Stimulated activated effector memory CD8-positive, alpha-beta T cell treated with anti-CD3 and anti-CD28 coated beads, Interleukin-12 subunit alpha, Interleukin-12 subunit beta, amount 100 ng/mL, for 72 hours (primary cell): ENCODE measurements at places on chromosomes 2 and 18.
A peak's percentile ranks its signal among the peaks of the same experiment; 100 is the strongest.

GRCh38 chr2:61670591-61671501 lies 132.7 kb upstream of the XPO1 start:
- DNase-seq: peak; percentile 57

DNA sequence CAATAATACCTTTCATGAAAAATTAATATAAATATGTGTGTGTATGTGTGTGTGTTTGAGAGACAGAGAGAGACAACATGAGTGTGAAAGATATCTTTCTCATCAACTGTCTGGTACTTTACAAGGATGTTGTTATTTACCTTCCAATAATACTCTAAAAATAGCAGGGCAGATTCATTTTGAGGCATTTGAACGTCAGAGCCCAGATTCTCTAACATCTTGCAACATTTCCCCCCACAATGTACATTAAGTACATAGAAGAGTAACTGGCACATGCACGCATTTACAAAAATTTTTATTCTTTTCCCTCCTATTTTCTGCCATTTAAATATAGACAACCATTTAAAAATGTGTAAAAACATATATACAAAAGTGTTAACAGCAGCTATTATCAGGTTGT lies 100.9 kb downstream of the PID1 start:
- DNase-seq: no peak

DNA sequence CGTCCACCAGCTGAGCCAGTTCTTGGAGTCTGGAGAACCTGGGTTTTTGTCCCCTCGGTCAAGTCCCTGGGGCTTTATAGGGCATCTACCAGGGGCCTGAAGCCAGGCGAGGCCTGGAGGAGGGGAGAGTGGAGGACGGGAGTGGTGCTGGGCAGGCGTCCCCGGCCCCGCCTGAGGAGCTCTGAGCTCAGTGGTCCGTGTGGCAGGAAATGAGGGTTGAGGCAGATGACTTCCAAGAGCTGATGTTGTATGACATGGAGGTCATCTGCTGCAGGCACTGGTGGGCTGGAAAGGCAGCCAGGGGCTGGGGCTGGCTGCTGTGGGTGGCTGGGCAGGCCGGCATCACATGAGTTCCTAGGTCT lies 118.5 kb upstream of the HS6ST1 start:
- DNase-seq: no peak

DNA sequence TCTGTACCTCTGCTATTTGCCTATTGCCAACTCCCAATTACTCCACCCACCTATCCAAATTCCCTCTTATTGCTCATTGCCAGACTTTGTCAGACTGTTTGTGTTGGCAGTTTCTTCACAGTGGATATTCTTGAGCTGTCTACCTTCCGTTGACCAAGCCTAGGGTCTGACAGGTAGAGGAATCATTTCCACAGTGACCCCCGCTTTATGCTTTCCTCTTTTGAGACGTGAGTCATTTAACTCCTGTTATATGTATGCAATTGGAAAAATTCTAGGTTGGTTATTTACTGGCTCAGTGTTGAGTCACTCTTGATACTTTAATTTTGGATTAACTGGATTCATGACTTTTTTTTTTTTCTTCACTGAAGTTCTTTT lies 187.7 kb downstream of the IRS1 start:
- no peak for DNase-seq

DNA sequence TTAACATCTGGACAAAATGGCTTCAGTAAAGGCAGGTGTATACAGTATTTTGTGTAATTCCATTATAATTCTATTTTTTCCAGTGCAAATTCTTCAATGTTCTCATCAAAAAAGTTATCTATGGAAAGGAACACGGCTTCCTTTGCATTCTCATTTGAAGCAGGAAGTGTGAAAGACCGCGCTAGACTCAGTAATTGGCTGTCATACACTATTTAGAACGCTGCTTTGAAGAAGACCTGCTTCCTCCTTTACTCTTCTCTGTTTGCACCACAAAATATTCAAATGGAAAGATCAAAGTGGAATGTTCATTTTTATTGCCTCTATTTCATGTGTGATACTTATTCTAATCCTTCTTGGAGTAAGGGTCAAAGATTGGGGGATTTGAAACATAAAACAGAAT lies 883.7 kb downstream of the TSN start:
- DNase-seq: no peak

- no peak for DNase-seq
These were observed 100.9 kb downstream of the IRS1 start for GRCh38 chr2:226698671-226699070.

DNA sequence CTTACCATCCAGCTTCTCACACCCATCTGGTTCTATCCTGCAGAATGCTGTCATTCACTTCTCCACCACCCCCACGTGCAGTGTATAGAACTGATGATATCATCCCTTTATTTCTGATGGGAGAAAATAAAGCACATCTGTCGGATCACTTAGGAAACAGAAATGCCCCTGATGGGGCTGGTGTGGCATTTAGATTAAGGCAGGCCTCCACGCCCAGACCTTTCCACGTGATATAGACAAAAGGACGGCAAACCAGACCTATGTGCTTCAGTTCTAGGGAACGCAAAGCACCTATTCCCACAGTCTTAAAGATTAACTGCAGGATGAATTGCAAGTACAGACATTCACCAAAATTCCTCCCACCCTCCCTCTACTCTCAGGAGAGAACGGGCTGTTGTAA lies 27.6 kb upstream of the CABLES1 start:
- DNase-seq: no peak
